ENCODE measurements at places on chromosomes 3 and 15.

- DNase-seq, result no peak
Measured at GRCh38 chr3:15637131-15637951, 35.8 kb downstream of the BTD start.

GRCh38 chr3:112857526-112857925 is 10.9 kb upstream of the CD200R1L start:
- DNase-seq, result no peak

- DNase-seq, result no peak
Measured at GRCh38 chr3:87873136-87873535, 185.7 kb downstream of the CGGBP1 start.

GRCh38 chr3:15649858-15650257 is 48.3 kb downstream of the BTD start:
- no peak for DNase-seq

- DNase-seq, result no peak
Measured at GRCh38 chr3:141728355-141728892, 9.7 kb upstream of the RNF7 start.

GRCh38 chr15:77988347-77989295 is 88.9 kb downstream of the TBC1D2B start:
- DNase-seq, result no peak

- DNase-seq, result no peak
Measured at GRCh38 chr3:47425959-47426358, 45.1 kb downstream of the PTPN23 start.

- no peak for DNase-seq
Measured at GRCh38 chr3:102353805-102354204, 81.0 kb upstream of the ZPLD1 start.

GRCh38 chr15:57259568-57260040 is 116.7 kb upstream of the CGNL1 start:
- DNase-seq, result no peak

DNA sequence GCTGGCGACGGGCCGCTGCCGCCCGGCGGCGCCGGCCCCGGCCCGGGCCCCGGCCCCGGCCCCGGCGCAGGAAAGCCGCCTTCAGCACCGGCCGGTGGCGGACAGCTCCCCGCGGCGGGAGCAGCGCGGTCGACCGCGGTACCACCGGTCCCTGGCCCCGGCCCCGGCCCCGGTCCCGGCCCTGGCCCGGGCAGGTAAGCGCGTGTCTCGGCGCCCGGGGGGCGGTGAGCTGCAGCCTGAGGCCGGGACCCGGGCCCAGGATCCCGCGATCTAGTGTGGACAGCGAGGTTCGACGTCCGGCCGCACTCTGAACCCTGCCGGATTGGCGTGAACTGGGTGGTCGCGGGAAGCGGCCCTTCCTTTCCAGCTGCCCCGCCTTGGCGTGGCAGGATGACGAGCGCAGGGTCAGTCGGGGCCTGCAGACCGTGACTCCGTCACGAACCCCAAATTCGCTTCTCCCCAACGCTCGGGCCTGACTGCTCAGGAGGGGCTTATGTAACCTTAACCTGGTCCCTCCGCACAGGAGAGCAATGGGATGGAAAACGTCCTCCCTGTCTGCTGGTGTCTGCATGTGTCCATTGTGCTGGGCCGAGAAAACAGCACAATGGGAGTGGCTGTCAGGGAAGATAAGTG is 472 bp downstream of the BSN start:
- no peak for DNase-seq

- no peak for DNase-seq
Measured at GRCh38 chr15:54719325-54719724, 477.4 kb downstream of the RSL24D1 start.

DNA sequence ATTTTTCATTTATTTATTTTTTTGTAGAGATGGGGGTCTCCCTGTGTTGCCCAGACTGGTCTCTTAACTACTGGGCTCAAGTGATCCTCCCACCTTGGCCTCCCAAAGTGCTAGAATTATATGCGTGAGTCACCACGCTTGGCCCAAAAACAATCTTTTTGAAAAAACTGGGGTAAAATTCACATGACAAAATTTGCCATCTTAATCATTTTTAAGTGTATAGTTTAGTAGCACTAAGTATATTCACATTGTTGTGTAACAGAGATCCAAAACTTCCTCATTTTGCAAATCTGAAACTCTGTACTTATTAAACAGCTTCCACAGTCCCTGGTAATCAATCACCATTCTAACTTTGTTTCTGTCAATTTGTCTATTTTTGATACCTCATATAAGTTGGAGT is 5.2 kb downstream of the SNX1 start:
- DNase-seq, result no peak

GRCh38 chr3:44883999-44884431 is 9.6 kb downstream of the TGM4 start:
- DNase-seq, result no peak
